ENCODE measurements at places on chromosomes 5 and 9. TPM values are rescaled to one million over a fixed set of nuclear protein-coding genes. Genes with fewer than 3 reads are reported as not detected.

Gene STRBP
- 30.4 TPM for total RNA-seq

Gene ADAMTS2
- 3.9 TPM for total RNA-seq

Gene LCN1
- not detected for total RNA-seq

Gene PDE8B
- total RNA-seq, result 0.17 TPM

Gene SHISAL2B
- total RNA-seq, result not detected

Gene CDC20B
- not detected for total RNA-seq

Gene IFNA21
- not detected for total RNA-seq

Gene ELOVL7
- 20.0 TPM for total RNA-seq

Gene ERBIN
- 57.4 TPM for total RNA-seq

GRCh38 chr5:107658528-107658927 lies 12.2 kb downstream of the EFNA5 start:
- no peak for DNase-seq

DNA sequence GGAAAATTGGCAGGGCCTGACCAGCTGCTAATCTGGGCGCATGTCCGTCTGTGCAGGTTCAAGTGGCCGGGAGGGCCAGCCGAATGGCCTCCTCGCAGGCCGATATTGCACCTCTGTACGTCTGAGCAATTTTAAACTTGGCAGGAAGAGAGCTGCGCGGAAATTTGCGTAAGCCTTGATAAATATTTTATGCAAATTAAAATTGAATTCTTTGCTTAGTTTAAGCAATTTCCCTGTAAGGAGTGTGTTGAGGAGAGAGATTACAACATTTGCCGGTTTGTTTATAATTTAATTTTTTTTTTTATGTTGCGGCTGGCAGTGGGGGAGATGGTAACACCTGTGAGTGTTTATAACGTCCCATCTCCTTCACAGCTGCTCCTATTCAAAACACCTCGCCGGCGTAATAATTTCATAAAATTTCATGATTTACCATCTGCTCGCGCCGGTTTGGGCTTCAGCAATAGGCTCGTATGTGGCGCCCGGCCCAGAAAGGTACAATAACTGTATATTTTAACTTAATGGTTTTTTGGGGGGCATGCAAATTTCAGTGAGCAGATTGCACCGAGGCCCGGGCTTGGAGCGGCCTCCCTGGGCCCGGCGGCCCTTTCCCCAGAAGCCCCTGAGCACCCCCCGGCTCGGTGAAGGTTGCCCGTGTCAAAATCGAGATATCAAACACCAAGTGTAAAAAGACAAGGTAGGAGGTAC lies 269.4 kb upstream of the MVB12B start:
- DNase-seq, result no peak

- no peak for DNase-seq
These were observed 64.2 kb downstream of the MYO10 start for GRCh38 chr5:16871746-16872339.

GRCh38 chr5:84961903-84962302 lies 577.2 kb upstream of the EDIL3 start:
- no peak for DNase-seq

GRCh38 chr5:149913436-149914419 lies 30.9 kb downstream of the PDE6A start:
- DNase-seq, result no peak

DNA sequence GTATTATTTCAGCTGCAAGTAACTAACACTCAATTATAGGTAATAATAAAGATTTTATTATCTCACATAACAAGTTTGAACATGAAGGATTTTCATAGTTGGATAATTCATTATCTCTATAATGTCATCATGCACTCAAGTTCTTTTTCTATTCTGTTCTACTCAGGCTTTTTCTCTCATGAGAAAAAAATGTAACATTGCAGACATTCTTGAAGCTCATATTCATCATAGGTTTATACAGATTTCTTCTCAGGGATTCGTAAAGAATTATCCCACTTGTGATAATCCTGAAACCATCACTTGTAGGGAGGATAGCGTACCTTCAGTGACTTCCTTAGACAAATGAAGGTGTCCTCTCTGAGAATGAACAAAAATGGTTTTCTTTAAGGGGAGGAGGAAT lies 150.3 kb downstream of the XRCC4 start:
- DNase-seq, result no peak

DNA sequence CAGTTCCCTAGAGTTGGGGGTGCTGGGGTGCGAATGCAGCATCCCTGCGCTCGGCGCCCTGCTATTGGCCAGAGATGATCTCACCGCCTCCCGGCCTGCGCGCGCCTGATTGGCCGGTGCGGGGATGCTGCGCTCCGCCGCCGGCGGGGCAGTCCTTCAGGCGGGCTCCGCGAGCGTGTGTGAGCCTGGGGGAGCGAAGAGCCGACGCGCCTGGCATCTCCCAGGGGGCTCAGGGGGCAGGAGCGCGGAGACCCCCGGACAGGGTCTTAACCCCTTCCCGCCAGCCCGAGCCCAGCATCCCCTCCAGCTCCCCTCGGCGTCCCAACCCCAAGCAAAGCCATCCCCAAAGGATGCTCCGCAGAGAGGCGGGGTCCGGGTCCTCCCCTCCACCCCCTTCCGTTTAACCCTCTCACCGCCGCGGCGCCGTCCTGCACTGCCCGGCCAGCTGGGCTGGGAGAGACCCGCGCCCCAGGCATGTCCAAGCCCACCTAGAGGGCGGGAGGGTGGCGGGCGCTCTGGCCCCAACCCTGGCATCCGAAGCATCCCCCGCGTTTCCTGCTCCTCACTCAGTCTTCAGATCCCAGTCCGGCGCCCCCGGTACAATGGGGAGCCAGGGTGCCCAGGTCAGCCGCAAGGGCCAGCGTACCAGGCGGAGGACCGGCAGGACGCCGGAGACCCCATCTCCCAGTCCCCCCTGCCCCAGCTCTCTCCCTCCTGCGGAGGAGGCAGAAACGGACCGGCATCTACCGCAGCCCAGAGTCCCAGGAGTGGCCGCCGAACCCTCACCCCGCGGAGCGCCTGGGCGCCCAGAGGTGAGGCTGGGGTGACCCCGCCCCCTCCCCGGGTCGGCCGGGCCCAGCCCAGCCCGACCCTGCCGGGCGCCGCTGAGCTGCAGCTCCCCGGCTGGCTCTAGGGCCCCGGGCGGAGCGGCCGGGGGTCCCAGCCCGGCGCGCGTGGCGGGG lies 19.3 kb upstream of the TOR2A start:
- DNase-seq, result no peak

GRCh38 chr5:67887748-67888161 lies 327.8 kb upstream of the PIK3R1 start:
- no peak for DNase-seq

DNA sequence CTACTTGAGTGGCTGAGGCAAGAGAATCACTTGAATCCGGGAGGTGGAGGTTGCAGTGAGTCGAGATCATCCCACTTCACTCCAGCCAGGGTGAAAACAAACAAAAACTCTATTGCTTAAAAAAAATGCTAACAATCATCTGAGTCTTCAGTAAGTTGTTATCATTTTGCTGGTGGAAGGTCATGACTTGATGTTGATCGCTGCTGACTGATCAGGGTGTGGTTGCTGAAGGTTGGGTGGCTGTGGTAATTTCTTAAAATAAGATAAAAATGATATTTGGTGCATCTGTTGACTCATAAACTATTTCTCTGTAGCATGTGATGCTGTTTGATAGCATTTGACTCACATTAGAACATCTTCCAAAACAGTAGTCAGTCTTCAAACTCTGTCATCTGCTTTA lies 349.4 kb upstream of the PAPPA start:
- no peak for DNase-seq

DNA sequence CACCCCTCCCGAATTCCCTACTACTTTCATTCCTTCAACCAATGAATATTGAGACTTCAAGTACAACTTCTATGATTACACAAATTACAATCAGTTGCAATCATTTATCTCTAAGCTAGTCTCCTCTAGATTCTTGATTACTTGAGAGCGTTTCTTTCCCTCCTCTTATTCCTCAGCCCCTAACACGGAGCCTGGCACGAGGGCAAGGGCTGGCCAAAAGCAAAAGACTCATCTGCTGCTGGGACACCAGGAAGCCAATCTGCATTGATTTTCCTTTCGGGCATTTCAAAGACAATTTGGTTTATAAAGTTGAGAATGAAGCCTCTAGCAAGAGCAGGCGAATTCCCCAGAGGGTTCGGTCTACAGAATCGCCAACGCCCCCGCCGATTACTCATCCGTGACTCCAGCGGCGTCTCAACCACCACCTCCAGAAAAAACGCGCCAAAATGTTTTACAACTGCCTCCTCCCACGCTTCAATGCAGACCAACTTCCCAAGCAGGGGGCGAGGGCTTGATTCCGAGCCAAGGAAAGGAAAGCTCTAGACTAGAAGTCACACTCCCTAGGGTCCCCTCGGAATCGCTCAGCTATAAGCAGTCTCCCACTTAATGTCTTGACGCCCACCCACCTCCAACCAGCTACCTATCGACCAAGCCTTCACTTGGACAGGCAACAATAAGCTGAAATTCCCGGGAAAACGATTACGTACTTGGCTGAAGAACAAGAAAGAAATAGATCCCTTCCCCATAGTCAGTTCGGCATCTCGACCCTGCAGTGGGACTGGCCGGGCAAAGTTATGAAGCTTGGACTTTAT lies 1.5 kb downstream of the PCSK1 start:
- DNase-seq, result no peak

GRCh38 chr5:2919310-2920018 lies 168.0 kb upstream of the IRX2 start:
- DNase-seq, result no peak

DNA sequence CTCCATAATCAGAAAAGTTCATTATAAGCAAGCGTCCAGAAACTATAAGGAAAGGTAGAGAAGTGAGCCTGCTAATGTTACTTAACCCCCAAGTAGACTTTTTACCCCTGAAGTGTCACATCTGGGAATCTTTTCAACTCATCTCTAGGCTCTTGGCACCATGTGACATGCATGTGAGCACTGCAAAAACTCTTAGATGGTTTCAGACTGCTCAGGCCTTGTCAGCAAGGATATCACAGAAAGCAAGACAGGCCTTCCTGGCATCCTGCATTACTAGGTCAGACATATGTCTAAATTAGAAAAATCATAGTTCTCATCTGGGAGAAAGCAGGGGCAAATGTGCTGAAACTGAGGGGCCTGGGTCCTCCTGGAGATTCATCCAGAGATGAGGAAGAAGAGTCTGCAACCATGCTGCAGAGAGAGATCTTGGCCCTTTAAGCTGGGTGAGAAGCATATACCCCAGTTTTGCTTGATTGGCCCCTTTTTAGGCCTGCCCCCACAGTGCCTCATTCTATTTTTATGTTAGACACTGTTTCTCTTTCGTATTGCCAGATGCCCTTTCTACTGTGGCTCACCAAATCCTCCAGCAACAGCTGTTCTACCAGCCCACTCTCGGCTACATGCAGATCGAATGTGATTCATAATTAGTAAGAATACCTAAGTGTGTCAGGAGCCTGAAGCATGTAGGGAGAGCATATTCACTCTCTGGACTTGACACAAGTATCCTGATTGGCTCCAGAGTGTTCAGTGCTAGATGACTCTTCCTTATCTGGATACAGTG lies 19.0 kb downstream of the TMEM8B start:
- DNase-seq, result no peak

GRCh38 chr5:79471556-79471955 lies 42.4 kb downstream of the HOMER1 start:
- no peak for DNase-seq

DNA sequence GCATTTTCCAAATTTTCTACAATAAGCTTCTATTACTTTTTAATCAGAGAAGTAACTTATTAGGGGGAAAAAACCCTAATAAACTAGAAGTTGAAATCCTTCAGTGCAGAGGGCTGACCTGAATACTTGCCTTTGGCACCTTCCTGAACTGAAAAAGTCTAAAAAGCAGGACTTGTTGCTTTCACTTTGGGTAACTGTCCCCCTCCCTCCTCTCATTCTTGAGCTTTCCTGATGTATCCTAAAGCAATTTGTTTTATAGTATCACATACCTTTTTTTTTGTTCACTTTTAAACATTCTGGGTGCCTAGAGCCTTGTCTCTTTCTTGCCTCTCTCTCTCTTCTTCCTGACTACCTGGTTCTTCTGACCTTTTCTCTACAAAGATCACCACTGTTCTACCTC lies 64.0 kb upstream of the ERBIN start:
- no peak for DNase-seq

- DNase-seq, result no peak
These were observed 1.7 kb upstream of the PSAT1 start for GRCh38 chr9:78295177-78295575.

GRCh38 chr9:97557606-97558095 lies 56.2 kb downstream of the TMOD1 start:
- no peak for DNase-seq

DNA sequence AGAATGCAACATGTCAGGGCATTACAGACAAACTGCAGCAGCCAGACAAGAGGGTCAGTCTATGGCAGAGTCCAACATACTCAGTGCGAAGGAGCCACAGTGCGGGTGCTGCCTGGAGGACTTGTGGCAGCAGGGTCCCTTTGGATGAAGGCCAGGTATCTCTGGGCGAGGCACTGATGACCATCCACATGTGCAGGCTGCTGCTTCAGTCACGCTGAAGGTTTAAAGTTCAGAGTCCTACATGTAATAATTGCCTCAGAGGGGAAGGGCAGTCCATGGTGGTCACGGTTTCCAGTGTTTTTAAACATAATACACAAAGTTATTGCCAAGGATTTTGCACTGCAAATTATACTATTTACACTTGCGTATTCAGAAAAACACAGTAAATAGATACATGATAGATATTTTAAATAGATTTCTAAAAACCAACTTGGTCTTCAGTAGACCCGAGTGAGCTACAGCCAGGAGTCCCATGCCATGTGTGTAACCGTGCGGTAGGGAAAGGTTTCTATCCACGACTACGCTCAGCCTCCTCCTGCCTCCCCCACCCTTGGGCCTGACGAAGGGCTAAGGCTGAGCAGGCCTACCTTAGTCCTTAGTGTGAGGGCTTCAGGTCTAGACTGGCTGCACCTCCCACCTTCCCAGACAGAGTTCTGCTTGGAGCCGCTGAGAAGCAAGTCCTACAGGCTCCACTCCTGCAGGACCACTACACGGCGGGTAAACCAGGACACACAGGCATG lies 76.2 kb downstream of the GPR21 start:
- DNase-seq, result no peak

DNA sequence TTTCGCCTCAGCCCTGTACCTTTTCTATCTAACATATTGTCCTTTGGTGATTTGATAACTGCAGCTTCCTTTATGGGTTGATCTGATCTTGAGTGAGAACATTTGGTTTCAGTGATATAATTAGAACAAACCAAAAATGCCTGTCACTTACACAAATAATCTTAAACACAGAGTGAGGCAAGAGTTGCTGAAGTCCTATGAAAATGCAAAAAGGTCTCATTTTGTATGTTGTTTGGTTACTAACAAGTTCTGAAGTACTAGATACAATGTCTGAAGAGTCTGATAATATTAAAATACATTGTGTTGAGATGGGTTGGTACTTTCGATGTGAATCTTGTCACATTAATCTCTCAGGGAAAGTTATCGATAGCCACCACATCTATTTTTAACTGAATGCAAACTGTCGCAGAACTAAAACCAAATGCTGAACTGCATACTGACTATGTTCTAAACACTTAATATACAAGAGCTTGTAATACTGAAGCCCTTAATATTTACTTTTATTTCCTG lies 70.4 kb upstream of the TMED7 start:
- DNase-seq, result no peak

DNA sequence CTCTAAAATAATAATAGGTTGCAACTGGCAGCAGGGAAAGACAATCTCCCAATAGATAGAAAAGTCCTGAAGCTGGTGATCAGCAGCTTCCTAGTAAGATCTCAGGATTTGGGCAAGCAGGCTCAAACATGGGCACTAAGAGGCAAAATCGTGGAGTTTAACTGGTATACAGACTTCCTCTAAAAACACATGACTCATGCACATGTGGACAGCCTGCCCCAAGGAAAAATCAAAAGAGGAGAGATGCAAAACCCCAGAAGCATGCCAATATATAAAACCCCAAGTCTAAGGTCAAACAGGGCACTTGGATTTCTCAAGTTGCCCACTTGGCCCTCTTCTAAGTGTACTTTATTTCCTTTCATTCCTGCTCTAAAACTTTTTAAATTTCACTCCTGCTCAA lies 62.8 kb downstream of the CDKN2A start:
- no peak for DNase-seq

All from HCT116 (cell line).